Uterus (tissue), 4 donors: ENCODE measurements at places on chromosomes 12 and 14. TPM values are rescaled to one million over a fixed set of nuclear protein-coding genes. Genes with fewer than 3 reads are reported as not detected.

GRCh38 chr14:90321891-90322290 is 9.8 kb downstream of the NRDE2 start:
- H3K4me3 ChIP-seq = no peak overlapping the region
- no peaks in the 10 kb centered on the region for H3K36me3 ChIP-seq
- no peak overlapping the region for H3K27ac ChIP-seq

The PAX9 gene
- 0.29 TPM for total RNA-seq

- no peaks in the 10 kb centered on the region for H3K36me3 ChIP-seq
- H3K4me3 ChIP-seq = no peak overlapping the region
- H3K4me1 ChIP-seq = no peaks in the 10 kb centered on the region
Observed at GRCh38 chr14:20855652-20856291, 35.4 kb upstream of the RNASE3 start.

The MEG3 gene
- total RNA-seq = 34.1 TPM

The DPF3 gene
- 1.6 TPM for total RNA-seq

DNA sequence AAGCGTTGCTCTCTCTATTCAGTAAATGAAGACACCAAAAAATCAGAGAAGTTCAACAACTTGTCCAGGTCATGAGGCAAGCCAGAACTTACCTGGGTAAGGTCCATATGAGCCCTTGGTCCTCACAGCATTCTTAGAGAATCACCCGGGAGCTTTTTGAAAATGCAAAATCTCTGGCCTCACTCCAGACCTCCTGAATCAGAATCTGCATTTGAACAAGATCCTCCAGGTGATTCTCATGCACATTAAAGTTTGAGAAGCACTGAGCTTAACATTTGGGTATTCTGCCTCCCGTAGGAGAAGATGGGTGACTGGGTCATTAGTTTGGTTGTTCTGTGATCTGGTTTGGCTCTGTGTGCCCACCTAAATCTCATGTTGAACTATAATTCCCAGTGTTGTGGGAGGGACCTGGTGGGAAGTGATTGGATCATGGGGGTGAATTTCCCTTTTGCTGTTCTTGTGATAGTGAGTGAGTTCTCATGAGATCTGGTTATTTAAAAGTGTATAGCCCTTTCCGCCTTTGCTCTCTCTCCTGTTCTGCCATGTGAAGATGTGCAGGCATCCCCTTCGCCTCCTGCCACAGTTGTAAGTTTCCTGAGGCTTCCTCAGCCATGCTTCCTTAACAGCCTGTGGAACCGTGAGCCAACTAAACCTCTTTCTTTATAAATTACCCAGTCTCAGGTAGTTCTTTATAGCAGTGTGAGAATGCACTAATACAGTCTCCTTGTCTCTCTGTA is 221.2 kb downstream of the RAD51B start:
- no peaks in the 10 kb centered on the region for H3K4me1 ChIP-seq
- H3K36me3 ChIP-seq = no peaks in the 10 kb centered on the region
- no peak overlapping the region for H3K4me3 ChIP-seq
- H3K27me3 ChIP-seq = no peaks in the 10 kb centered on the region
- H3K27ac ChIP-seq = peak overlapping the region; percentile 60

DNA sequence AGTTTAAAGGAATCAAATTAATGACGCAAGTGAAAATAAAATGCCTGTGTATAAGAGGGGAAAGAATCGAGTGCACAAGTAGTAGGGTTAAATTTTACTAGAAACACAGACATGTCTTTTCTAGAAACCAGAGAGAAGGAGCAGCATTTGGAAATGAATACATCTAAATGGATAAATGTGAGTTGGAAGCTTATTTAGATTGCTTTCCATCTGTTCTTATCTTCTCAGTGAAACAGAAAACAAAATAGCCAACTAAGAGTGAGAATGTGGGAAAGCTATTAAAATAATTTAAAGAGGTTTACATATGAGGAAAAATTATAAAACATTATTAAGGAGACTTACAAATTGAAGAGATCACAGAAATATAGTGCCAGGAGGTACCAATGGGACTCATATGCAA is 1818.9 kb upstream of the FLRT2 start:
- no peaks in the 10 kb centered on the region for H3K4me1 ChIP-seq
- H3K4me3 ChIP-seq = no peak overlapping the region
- no peaks in the 10 kb centered on the region for H3K36me3 ChIP-seq
- H3K27ac ChIP-seq = no peak overlapping the region

The KRT82 gene
- total RNA-seq = not detected
